ENCODE measurements at places on chromosomes 3 and 15.

DNA sequence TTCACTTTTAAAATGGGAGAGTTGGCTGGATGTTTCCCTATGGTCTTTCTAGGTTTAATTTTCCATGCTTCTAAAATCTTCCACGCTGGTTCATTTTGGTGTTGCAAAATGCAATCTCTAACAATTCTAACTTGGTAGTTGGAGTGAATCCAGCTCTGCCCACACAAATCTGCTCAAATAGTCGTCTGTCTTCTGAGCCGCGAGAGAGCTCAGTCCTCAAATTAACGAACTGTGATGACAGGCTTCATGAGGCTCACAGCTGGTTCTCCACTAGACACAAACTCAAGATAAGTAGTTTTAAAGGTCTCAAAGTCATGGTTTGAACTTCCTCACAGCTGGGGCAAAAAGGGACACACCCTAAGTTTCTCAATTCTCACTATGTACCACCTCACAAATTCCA is 178.6 kb upstream of the LYSMD4 start:
- no peak for DNase-seq

- peak; percentile 9 for DNase-seq
Observed at GRCh38 chr3:16337856-16338540, 73.0 kb downstream of the OXNAD1 start.

GRCh38 chr3:79976466-79976865 is 208.7 kb upstream of the ROBO1 start:
- no peak for DNase-seq

GRCh38 chr3:181879926-181880325 is 168.2 kb downstream of the SOX2 start:
- no peak for DNase-seq

DNA sequence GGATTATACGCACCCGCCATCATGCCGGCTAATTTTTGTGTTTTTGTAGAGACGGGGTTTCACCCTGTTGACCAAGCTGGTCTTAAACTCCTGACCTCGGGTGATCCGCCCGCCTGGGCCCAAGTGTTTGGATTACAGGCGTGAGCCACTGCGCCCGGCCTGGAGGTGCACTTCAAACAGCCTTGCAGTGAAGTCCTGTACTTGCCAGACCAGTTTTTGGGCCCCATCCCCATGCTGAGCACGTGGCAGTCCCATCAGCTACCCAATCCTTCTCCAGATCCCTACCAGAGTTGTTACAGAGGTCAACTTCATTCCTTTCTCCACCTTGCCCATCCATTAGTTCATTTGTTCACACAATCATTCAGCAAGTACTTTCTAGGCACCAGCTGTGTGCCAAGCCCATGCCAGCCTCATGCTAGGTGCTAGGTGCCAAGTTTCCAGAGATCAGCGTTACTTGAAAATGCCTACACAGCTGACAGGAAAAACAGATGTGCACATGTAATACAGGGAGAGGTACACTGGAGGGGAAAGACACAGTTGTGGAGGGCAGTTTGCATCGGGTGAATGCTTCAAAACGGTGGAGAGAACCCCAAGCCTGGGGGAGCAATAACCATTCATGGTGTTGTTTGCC is 2.2 kb downstream of the DNAH1 start:
- no peak for DNase-seq

GRCh38 chr3:55174747-55175146 is 246.9 kb upstream of the LRTM1 start:
- DNase-seq, result no peak

- peak; percentile 42 for DNase-seq
Observed at GRCh38 chr15:71687902-71688508, 122.3 kb upstream of the NR2E3 start.

DNA sequence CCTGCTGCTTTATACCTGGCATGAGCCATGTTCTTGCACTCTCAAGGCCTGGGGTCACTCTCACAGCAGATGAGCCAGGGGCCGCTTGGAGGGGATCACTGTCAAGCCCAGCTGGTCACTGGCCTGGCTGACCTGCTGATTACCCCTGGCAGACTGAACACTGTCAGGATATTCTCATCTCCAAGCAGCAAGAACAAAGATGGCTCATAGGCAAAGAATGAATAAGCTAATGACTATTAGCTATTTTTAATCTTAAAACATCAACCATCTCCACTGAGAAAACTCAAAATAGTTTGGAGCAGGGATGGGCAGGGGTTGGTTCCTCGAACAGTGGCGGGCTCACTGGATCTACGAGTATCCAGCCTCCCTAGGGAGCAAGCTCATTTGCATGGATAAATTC is 64.4 kb upstream of the ACAN start:
- DNase-seq, result no peak

GRCh38 chr3:62672988-62673313 is 202.3 kb downstream of the CADPS start:
- no peak for DNase-seq

GRCh38 chr3:185473290-185473815 is 25.5 kb downstream of the TMEM41A start:
- peak; percentile 19 for DNase-seq

- DNase-seq, result no peak
Observed at GRCh38 chr3:38597502-38598060, 51.9 kb downstream of the SCN5A start.

- no peak for DNase-seq
Observed at GRCh38 chr3:155549087-155549486, 195.8 kb downstream of the PLCH1 start.

DNA sequence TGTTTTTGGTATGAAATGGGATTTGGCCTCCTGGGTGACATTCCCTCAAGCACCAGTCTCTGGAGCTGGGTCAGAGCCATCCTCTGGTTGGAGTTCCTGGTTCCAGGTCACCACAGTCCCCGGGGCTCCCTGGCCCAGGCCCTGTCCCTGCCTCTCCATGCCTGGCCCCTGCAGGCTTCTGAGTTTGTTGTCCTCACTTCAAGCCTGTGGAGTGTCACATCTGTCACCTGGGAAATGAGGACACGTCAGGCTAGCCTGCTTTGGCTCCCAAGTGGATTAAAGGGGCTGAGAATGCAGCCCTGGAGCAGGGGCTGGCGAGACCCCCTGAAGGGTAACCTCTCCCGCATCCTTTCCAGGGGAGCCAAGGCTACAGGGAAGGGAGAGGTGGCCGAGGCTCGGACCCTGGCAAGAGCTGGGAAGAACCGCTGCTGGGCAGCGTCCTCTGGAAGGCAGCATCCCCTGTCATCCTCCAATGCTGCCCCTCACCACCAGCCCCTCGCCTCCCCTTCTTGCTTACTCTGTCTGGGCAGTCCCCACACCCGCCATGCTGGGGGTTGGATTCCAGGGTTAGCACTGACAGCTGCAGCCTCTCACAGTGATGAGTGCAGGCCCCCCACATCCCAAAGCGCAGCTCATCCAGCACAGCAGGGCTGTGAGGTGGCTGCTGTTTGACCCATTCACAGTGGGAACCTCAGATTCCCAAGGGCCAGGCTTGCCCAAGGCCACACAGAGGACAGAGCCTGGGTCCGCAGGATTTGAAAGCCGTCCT is 75.5 kb upstream of the IQSEC1 start:
- no peak for DNase-seq

DNA sequence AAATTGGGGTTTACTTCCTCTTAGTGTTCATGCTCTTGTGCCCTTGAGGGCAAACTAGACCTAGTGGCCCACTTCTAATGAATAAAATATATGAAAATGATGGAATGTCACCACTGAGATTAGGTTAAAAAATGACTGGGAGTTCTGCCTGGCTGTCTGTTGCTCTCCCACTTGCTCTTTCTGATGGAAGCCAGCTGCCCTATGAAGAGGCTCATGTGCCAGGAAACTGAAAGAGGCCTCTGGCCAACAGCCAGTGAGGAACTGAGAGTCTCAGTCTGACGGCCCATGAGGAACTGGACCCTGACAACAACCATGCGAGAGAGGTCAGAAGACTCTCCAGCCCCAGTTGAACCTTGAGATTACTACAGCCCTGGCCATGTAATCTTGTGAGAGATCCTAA is 107.1 kb upstream of the FHIT start:
- DNase-seq, result no peak

DNA sequence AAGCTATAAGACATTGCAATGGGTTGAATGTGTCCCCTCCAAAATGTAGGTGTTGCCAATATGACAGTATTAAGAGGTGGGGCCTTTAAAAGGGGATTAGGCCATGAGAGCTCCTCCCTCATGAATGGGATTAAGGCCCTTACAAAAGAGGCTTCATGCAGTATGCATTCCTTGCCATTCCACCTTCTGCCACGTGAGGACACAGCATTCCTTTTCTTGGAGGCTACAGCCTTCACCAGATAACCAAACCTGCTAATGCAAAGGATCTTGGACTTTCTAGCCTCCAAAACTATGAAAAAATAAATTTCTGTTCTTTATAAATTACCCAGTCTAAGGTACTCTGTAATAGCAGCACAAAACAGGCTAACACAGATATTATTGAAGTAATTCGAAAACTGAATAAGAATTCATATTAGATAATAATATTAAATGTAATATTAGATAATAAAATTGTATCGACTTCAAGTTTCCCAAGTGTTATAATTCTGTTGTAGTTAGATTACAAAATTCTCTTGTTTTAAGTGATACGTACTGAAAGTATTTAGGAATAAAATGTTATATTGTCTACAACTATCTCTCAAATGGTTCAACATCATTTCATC is 29.4 kb upstream of the ATP8B4 start:
- DNase-seq, result peak; percentile 79

DNA sequence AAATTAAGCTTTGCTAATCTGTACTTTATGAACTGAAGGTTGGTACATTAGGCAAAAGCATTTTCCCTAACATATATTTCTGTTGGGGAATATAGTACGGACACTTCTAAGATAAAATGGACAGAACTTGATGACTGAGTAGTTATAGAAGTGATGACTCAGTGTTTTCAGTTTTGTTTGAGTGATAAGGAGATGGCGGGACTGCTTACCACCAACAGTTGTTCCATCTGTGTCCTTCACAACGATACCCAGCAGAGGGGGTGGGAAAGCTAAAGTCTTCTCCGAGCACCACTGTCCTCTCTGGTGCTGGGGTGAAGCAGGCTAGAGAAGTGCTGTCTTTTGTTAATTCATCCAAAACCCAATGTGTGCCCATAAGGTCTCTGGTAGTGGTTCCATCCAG is 195.8 kb downstream of the CD47 start:
- DNase-seq, result no peak

DNA sequence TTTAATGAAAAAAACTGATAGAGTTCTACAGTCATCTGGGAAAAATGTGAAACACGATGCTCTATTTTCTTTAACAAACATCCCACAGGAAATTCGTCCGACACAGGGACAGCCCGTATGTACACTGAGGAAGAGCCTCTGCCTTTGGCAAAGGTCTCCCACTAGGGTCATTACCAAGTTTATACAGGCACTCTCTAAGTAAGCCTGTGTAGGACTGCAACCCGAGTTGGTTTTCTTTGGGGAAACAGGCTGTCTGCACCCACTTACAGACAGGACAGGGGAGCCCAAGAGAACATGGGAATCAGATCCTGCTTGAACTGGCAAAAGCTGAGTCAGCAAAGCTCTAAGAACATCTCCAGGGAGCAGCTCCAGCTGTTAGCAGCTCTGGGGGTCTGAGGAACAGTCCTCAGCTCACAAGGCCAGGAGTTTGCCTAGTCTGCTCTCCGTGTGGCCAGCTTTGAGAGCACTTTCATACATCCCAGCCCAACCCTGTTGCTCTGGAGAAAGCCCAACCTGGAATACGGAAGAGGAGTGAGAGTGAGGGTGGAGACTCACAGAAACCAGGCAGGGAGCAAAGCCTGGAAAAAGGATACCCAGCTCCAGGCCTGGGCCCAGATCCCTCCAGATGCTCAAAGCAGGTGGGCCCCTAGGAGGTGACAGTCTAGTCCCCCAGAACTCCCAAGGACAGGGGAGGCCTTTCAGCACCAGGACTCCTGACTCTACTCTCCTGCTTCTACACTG is 1.9 kb downstream of the TBC1D2B start:
- peak; percentile 91 for DNase-seq

DNA sequence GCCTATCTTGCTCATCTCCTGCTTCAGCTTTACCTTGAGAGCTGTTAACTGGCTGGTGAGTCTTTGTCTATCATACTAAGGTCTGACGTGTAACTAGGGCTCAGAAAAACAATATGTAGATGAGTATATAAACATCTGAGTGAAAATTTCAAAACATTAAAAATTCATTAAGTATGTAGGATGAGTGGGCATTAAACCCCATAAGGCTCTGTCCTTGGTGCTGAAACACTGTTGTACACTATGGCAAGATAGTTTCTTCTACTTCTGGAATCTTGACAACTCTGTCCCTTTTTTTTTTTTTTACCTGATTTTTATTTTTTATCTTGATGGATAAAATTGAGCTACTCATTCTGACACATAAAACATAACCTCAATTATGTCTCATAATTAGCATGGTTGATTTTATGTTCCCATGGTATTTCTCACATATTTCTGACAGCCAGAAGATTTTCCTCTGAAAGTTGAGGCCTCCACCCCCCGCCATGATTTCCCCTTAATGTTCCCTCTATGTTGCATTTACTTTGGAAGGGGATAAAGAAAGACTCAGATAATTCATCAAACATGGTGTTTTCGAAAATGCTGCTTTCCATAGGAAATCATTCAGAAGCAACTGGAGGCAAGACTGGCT is 54.3 kb downstream of the DGKG start:
- peak; percentile 62 for DNase-seq

DNA sequence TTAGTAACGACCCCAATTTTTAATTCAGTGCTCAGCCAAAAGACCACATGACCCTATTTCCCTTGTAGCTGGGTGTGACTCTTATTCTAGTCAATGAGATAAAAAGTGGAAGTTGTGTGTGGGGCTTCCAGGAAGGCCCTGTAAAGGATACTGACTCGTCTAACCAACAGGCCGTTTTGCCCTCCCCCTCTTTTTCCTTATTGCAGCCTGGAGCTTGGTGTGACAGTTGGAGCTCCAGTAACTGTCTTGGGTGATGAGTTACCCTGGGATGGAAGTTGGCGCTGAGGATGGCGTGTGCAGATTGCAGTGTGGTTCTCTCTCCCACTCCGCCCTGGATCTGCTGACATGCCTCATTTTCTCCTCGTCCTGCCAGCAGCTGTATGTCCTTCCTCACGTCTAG is 209.3 kb upstream of the PROK2 start:
- no peak for DNase-seq

GRCh38 chr3:10780922-10781321 is 35.1 kb upstream of the SLC6A11 start:
- no peak for DNase-seq

GRCh38 chr3:135860761-135861160 is 104.8 kb upstream of the PPP2R3A start:
- no peak for DNase-seq

DNA sequence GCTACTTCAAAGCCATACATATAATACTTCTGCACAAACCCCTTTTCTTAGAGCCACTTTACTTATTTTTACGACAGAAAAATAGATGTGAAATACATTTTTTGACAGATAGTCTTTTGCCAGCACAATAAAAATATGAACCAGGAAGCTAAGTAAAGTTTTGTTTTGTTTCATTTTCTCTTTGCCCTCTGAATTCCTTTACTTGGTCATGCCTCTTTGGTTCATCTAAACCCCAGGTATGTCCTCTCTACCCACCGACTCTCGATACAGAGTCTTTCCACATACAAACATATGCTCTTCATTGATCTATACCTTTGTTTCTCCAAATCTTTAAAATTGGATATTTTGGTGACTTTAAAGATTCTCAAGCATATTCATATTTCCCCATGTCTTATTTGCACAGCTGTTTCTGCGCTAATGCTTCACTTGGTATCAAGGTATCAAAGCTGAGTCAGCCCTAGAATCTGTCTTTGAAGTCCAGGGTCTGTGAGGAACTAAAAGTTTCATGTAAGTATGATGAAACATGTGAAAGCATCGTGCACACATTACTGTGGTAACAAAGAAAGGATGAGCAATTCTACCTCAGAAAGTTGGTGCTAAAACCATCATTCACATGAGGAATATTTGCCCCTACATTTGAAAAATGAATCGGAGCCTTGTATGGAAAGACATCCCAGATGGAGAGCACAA is 845.4 kb downstream of the NAALADL2 start:
- DNase-seq, result no peak

Measured in ELR (cell line).